ENCODE measurements at places on chromosomes 4 and X. TPM values are rescaled to one million over a fixed set of nuclear protein-coding genes. Genes with fewer than 3 reads are reported as not detected.

The GRPR gene
- not detected for total RNA-seq

DNA sequence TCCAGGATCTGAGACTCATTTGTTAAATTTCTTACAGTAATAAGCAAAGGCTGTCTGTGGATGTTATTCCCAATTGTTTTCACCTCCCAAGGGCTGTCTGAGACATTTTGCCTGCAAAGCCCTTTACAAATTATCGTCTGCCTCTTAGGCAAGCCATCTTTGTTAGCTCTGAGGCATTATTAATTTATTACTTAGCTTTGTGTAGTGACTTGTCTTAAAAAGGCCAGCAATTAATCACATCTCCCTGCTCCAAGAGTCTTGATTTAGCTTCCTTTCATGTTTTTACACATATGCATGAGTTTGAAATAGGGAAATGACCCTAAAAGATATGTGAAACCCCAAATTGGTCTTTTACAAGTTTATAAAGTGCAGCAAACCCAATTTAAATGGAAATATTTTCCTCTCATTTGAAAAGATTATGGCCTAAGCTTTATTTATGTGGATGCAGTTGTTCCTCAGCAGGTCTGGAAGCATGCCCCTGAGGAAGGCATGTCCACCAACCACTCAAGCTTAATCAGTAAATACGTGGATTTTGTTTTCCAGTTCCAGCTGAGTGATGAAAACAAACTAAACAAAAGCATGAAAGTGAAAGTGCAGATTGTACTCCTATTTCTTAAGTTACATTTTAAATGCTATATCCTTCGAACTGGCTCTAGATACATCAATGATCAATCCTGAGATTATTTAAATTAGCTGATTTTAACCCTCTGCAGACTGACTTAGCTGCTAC, 173.6 kb upstream of the LNX1 start:
- DNase-seq, result no peak

DNA sequence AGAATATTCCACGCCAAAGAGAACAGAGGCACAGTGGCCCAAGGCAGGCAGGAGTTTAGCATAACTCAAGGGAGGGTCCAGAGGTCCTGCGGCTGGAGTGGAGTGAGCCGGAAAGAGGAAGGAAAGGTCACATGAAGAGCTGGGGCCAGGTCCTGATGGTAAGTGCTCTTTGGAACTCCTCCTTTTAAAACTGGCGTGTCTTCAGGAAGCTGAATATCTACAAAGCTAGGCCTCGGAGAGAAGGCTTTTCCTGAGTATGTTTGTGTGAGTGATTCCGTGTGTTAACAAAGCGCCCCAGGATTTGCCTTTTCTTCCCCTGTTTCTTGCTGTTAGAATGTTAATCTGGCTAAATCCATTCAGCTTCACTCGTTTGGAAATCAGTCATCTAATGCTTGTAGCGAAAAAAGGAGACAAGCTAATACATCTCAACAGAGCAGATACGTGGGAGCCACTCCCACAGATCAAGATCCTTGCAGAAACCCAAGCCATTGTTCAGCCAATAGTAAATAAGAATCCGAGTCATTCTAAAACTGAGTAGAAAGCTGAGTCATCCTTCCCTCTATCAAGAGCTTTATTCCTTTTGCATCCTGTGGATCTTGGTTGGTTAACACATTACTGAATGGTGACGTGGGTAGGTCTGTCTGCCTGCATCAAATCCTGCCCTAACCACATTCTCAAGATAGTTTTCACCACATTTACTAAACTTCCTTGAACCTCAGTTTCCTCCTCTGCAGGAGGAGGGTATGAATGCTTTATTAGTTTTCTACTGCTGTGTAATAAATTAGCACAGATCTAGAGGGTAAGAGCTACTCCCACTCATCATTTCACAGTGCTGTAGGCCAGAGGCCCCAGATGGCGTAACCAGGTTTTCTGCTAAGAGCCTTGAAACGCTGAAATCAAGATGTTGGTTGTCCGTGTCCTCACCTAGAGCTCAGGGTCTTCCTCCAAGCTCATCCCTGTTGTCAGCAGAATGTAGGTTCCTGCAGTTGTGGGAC, 43.2 kb upstream of the RBM47 start:
- peak; percentile 57 for DNase-seq

DNA sequence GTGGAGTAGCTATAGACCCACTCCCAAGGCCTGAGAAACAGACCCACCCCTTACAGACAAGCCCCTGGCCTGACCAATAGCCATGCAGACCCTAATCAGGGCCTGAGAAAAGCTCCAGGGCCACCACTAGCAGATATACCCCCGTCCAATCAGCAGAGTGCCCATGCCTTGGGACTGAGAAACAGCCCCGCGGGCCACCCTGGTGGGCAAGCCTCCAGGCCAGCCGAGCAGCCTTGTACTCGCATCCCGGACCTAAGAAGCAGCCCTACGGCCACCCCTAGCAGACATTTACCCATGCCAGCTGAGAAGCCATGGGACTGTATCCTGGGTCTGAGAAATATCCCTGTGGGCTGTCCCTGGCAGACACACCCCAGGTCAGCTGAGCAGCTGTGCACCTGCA, 436.5 kb downstream of the SMARCA1 start:
- no peak for DNase-seq

The AREG gene
- total RNA-seq, result 2.3 TPM

The DACH2 gene
- total RNA-seq, result not detected

GRCh38 chr4:58048491-58048890, 938.3 kb upstream of the IGFBP7 start:
- DNase-seq, result no peak

- DNase-seq, result no peak
Measured at GRCh38 chrX:150377005-150377404, 13.9 kb downstream of the MAMLD1 start.

GRCh38 chr4:5781691-5782090, 70.7 kb downstream of the EVC start:
- DNase-seq, result no peak

GRCh38 chrX:150635952-150636351, 57.2 kb upstream of the MTMR1 start:
- no peak for DNase-seq

DNA sequence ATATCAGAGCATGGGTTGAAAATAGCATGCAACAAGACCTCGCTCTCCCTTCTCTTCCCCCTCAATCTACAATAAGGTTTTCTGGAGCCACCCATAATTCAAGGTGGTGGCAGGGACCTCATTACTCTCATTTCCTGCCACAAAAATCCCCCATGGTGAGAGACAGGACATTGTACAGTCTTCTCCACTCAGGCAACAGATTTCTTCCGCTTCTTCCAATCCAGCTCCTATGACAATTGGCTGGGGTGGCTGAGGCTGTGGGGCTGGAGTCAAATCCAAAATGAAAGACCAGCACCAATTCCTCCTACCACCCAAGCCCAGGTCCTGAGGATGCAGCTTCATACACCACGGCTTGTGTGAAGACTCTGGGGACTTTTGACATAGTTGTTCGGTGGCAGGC, 40.3 kb upstream of the NKRF start:
- no peak for DNase-seq

DNA sequence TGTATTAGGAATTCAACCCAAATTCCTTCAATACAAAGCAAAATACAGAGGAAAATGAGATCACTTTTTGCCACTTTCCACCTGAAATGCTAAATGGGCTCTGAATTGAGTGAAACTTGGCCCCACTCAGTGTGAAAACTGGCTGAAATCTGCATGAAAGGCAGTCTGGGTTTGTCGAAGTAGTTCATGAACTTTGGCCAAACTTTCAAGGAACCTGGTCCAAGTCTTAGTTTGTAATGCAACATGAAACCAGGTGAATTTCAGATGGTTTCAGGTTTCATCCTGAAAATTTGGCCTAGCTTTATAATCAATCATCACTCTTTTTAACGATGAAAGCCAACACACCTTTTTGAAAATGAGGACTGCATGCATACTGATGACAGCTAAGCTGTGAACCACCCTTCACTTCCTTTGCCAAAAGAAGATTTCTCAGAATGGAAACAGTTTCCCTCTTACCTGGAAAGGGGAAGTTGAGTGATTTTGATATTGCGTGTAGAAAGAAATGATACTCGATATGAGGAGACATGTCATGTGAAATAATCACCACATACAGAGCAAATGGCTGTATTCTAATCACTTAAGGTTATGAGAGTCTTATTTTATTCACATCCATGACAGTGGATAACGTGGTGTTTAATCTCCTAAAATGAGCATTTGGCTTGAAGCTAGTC, 209.9 kb upstream of the ETNPPL start:
- no peak for DNase-seq

The SOX3 gene
- not detected for total RNA-seq

- DNase-seq, result no peak
Measured at GRCh38 chrX:97847885-97848679, 964.4 kb downstream of the RPA4 start.

GRCh38 chr4:186689476-186689875, 34.2 kb downstream of the FAT1 start:
- no peak for DNase-seq

GRCh38 chr4:16136311-16136710, 52.5 kb upstream of the PROM1 start:
- no peak for DNase-seq

DNA sequence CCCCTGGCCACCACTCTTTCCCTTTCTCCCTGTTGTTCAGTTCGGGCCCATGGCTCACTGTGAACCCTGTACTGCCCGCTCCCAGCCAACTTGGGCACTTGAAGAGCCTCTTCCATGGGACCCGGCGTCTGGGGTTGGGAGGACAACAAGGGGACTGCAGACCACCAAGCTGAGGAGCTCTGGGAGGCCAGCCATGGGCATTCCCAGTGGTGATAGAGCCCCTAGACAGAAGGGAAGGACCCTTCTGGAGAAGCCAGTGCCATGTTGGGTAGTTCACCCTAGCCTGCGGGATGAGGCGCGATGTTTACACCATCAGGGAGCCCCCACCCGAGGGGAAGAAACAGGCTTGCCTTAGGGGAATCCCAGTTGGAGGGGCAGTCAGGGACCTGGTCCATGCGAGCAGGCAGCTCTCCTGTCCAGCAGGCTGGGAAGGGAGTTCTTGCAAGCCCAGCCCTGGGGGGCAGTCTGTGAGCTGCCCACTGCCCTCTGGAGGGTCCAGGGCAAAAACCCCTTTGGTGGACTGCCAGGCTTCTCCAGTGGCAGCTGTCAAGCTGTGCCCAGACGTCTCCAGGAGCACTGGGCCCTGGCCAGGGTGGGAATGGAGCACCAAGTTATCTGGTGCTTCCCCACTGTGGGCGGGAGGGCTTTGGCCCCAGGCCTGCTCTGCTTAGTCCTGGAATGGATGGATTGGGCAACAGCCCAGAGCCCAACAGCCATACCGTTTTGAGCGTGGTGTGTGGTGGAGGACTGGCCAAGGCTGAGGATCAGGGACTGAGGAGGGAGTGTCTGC, 23.7 kb upstream of the UBA1 start:
- no peak for DNase-seq

- no peak for DNase-seq
Measured at GRCh38 chrX:110417128-110417527, 58.5 kb downstream of the RTL9 start.

DNA sequence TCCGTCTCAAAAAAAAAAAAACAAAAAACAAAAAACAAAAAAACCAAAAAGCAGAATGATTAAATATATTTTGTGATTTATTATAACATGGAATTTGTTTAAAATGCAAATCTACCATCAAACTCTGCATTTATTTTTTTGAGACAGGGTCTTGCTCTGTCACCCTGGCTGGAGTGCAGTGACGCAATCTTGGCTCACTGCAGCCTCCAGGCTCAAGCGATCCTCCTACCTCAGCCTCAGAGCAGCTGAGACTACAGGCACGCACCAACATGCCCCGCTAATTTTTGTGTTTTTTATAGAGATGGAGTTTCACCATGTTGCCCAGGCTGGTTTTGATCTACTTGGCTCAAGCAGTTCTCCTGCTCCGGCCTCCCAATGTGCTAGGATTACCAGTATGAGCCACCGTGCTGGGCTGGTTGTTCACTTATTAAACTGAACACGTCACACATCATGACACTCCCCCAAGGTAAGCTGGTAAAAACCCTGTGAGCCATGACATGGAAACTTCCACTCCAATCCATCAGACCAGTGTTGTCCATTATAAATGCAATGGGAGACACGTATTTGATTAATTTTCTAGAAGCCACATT, 45.7 kb downstream of the RBM47 start:
- no peak for DNase-seq

DNA sequence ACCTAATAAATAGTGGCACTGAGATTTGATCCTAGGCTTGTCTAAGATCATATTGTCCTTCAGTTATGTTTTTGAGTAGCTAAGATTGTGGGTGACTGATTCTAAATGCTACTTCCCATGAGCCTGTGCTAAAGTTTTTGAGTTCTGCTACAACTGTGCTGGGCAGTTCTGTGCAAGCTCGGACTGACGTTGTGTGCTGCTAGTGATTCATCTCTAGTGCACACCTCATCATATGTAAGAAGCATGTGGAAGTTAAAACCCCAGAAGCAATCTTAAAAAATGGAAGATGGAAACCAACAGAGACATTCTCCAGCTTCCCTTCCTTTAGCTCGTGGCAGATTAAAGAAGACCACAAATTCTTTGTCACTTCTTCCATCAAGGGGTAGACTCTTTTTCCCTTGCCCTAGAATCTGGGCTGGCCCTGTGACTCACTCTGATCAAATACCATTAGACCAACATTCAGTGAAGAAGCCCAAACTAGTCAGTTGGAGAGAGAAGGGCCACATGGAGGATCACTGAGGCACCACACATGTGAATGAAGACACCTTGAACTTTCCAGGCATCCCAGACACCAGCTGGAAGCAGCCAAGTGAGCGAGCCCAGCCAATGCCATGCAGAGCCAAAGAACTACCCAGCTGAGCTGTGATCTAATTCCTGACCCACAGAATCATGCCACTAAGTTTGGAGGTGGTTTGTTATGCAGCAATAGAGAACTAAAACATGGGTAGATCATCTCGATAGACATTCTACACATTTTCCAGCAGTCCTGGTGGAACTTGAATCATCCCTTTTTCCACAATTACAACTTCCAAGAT, 16.8 kb downstream of the ARHGAP6 start:
- DNase-seq, result no peak

GRCh38 chr4:57220734-57221133, 110.5 kb upstream of the IGFBP7 start:
- DNase-seq, result no peak

DNA sequence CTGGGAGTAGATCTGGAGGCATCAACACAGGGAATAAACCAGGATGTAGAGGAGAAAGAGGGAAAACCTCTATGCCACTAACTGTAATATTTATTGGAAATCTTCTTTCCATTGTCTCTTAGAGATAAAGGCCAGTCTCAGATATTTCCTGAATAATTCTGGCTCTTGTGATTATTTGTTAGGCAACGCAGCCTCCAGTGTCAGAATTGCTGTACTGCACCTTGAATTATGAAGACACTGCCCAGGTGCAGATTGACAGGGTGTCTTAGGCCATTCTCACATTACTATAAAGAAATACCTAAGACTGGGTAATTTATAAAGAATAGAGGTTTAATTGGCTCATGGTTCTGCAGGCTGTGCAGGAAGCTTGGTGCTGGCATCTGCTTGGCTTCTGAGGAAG, 100.7 kb upstream of the ZDHHC15 start:
- peak; percentile 1 for DNase-seq

The FAM9B gene
- not detected for total RNA-seq

All from HepG2 (cell line).